CD8-positive, alpha-beta T cell (primary cell): ENCODE measurements at places on chromosomes 6 and 20.

- DNase-seq = no peak
Measured at GRCh38 chr20:14855171-14855570, 517.8 kb upstream of the FLRT3 start.

DNA sequence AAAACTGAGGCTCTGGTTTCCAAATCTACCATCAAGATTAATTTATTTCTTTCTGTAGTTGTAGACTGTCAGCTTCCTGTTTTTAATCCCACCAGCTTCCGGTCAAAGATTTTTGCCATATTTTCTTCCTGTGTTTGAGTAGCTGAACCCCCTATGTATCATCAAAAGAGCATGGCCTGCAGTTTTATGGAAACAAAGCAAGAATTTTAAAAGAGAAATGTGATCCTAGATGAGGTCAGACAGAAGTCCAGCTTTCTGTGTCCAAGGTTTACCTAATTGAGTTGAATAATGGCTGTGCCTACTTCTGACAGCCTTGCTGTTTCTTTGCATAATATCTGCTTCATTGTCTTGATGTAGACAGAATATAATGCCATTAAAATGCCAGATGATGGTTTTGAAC is 163.7 kb downstream of the CARMIL1 start:
- DNase-seq = no peak

GRCh38 chr20:53428996-53429395 is 164.6 kb downstream of the ZNF217 start:
- DNase-seq = no peak

- no peak for DNase-seq
Measured at GRCh38 chr6:54255886-54256285, 52.4 kb upstream of the TINAG start.

DNA sequence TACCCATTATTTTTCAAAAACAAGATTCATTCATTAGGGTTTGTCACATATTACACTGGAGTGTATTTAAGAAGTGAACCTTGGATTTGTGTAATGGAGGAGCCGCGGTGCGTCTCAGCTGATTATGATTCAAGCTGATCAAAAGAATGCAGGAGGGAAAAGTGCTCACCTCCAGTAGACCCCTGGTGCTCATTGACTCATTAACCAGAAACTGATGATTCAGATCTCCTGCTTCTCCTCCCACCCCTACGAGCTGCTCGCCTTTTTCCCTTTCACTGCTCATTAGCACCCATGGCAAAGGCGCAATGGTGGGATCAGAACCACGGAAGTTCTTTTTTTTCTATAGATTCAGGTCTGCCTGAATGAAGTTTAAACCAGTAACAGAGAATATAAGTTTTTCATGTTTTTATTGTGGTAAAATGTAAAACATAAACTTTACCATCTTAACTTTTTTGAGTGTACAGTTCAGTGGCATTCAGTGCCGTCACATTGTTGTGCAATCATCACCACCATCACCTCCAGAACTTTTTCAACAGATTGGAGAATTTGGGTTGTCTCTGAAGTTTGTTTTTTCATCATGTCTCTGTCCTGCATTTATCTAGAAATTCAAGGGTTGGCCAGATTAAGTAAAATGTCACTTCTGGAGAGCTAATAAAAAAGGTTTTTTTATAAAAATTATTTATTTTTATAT is 101.6 kb downstream of the LINC00237 start:
- no peak for DNase-seq

GRCh38 chr20:63007646-63008488 is 1.1 kb upstream of the BHLHE23 start:
- no peak for DNase-seq

DNA sequence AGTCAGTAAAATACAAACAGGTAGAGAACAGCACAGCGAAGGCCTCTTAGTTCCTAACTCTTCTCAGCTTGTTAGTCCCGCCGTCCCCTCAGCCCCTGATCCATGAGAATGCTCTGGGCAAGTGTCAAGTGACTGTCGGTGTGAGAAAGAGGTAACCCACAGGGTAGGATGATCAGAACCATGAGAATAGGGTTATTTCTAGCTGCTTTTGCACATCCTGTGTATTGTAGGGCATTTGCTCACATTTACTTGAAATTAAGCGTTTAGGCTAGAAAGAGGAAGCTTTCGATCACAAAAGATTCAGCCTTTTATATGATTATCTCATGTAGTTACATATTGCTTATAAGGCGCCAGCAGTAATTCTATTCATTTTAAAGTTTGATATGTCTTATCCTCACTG is 103.0 kb upstream of the PDE10A start:
- no peak for DNase-seq

DNA sequence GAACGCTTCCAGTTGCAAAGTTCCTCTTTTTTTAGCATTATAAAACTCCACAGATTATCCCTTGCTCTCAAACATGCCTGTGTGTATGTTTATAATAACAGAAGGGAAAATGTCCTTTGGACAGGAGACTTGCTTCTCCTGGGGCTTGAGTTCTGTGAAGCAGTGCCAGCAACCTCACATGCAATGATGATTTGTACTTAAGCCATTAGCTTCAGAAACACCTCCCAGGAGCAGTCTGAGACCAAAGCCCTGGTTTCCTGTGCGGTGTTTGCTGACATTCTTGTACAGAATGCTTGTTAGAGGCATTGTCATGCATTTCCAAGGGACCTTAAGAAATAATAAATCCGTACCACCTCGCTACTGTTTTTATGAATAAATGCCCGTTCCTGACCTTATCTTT is 752.8 kb downstream of the CBLN4 start:
- no peak for DNase-seq

GRCh38 chr6:82270881-82271635 is 23.5 kb upstream of the IBTK start:
- no peak for DNase-seq

DNA sequence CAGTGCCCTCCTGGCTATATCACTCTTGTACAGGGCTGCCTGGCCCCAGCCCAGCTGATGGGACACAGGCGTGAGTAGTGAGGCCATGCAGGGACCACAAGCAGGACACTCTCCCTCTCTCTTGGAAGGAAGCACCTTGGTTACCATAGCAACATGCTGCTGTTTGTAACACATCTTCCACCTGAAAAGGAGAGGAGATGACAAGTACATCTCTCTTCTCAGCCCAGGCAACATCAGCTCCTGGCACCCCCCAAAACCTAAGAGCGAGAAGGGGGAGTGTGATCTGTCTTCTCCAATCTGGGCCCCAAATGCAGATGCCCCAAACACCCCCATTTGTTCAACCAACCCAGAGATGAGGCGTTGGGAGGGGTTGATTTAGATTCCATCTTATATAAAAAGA is 49.9 kb downstream of the KCNB1 start:
- no peak for DNase-seq

DNA sequence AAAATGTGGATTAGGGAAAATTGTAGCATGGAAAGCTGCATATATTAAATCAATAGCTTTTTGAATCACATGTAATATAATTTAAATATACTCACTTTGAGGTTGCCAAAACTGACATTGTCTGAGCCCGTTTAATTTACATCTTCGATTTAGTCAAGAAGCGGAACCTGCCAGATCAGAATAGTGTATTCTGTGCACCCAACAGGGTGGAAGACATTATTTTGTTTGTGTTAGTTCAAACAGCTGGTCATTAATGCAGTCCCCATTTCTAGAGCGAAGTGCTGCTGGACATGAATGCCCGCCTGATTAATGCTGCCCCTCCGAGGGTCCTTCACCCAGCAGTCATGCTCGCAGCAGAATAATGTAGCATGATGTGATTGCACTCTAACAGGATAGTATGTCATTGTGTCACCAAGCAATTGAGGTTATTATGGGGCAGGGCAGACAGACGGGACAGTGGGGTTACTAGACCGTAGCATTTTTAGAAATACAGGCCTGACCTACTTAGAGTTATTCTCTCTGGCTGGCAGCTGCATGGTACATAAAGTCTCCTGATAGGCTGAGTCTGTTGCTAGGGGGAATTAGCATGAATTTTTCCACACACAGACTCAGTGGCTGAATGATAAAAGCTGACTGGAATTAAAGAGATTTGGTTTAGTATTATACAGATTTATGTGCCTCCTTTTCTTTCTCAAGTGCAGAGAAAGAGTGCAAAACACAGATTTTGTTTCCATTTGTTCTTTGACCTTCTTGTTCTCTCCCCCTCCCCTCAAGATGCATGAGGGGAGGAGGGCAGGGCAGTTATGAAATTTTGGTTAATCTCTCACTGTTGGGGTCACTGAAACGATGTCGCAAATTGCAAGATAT is 147.1 kb downstream of the PRL start:
- no peak for DNase-seq

DNA sequence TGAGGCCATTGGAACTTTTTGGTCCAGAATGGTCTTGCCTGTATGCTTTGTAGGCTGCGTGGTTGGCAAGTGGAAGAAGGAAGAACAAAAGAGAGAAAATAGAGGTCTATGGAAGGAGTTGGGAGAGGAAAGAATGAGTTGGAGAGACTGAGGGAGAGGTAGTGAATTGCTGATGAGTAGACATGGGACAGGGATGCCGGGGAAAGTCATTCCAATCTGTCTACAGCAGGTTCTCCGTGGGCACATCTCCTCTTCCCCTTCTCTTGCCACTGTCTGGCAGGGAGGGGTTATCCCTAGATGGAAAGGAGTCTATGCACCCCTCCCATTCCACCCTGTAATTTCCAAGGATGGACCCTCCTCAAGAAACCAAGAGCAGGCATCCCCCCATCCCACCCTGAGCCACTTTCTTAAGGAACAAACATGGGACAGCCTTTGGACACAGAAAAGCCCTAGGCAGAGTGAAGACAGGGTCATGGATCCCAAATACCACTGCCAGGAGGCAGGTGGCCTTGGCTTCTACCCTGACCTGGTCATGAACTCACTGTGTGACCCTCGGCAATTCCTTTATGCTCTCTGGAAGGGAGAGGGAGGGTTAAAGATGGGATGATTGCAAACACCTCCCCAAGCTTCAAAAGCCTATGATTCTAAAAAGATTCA is 196.9 kb downstream of the LRFN2 start:
- no peak for DNase-seq

DNA sequence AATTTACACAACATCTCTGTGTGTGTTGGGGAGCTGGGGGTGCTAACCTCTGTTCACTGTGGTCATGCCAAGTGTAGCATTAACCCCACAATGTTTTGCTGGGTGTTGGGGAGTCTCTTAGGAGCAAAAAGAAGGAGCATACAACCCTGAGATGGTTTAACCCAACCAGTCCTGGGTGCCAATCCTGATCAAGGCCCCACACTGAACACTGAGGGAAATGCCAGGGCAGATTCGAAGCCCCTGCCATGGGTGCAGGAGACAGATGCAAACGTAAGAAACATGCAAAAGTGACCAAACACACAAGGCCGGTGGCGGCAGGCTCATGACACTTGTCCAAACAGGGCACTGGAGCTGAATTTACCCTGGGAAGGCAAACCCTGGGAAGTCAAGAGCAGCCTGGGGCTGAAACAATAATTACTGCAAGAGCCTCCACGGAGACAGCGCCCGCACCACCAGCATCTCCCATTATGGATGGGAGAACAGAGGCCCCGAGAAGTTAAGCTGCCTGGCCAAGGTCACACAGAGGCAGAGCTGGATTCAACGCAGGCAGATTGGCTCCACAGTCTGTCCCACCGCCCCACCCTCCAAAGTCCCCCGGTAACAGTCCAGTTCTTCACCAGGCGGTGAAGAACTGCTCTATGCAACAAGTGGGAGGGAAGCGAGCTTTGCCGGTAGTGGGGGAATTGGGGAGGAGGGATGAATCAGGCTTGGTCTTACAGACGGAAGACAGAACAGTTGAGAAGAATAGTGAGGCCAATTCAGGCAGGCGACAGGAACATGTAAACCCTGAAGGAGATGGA is 8.5 kb downstream of the ACSS1 start:
- no peak for DNase-seq

DNA sequence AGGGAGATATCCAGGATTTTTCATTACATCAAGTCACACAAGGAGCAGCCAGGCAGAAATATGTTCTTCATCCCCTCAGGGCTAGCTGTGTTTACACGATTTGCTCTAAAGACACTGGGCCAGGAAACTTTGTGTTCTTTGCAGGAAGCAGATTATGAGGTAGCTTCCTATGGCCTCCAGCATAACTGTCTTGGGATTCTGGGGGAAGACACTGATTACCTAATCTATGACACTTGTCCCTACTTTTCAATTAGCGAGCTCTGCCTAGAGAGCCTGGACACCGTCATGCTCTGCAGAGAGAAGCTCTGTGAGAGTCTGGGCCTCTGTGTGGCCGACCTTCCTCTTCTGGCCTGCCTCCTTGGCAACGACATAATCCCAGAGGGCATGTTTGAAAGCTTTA is 11.2 kb downstream of the FAM120B start:
- no peak for DNase-seq

DNA sequence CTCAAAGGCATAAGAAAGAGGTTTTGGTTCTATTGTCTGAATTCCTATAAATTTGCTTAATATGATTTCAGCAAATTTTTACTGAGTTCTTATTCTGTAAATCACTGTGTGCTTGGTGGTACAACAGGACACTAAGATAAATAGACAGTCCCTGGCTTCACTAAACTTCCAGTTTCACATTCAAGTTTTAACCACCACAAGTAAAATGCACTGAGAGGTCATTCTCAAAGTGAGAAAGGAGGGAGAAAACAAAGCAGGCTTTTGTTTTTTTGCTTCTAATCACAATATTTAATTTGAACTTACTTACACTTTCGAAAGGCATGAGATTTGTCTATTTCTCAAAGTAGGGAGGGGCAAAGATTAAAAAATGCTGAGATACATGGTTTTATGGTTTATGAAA is 445.7 kb downstream of the CDC5L start:
- no peak for DNase-seq

DNA sequence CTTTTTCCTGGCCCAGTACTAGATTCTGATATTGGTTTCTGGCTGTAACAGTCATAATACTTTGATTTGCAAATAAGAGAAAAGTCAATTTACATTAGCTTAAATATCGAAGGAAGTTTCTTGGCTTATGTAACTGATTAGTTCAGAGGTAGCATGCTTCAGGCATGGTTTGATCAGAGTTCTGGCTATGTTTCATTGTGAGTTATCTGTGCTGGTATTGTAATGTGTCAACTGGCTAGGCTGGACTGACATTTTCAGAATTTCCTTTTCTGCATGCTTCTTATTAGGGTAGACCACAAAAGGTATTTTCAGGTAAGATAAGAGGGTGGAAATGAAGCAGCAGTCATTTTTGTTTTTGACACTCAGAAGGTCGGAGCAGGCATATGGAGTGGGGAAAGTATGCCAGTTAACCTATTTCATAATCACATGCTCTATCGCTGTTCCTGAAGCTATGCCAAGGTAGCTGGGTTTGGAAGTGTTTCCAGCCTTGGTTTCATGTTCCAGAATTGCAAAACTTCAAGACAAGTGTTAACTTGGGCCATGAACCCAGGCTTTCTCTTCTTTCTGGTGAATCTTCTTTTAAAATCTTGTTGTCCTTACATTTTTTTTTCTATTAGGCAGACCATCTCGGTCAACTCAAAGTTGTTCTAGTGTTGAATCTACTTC is 244.9 kb downstream of the DHX35 start:
- no peak for DNase-seq

GRCh38 chr6:35769211-35769610 is 7.2 kb upstream of the CLPSL2 start:
- DNase-seq = no peak

DNA sequence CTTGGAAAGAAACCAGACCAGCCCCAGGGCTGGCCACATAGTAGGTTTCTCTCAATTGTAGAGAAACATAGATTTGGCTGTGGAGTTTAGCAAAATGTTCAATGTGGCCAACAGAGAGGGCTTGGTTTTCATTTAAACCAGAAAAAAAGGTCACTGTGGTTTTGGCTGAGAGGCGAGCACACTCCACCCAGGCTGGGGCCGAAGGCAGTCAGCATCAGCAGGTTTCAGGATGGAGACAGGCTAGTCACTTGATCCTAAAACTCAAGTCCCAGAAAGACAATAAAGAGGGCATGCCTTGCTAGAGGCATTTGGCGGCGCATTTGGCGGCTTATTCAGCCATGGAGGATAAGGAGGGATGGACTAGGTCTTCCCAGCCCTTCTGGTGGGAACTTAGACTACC is 73.1 kb downstream of the PRND start:
- no peak for DNase-seq

- no peak for DNase-seq
Measured at GRCh38 chr6:16523606-16524379, 237.5 kb downstream of the ATXN1 start.
